ENCODE measurements at places on chromosomes 1 and 21. TPM values are rescaled to one million over a fixed set of nuclear protein-coding genes. Genes with fewer than 3 reads are reported as not detected.

DNA sequence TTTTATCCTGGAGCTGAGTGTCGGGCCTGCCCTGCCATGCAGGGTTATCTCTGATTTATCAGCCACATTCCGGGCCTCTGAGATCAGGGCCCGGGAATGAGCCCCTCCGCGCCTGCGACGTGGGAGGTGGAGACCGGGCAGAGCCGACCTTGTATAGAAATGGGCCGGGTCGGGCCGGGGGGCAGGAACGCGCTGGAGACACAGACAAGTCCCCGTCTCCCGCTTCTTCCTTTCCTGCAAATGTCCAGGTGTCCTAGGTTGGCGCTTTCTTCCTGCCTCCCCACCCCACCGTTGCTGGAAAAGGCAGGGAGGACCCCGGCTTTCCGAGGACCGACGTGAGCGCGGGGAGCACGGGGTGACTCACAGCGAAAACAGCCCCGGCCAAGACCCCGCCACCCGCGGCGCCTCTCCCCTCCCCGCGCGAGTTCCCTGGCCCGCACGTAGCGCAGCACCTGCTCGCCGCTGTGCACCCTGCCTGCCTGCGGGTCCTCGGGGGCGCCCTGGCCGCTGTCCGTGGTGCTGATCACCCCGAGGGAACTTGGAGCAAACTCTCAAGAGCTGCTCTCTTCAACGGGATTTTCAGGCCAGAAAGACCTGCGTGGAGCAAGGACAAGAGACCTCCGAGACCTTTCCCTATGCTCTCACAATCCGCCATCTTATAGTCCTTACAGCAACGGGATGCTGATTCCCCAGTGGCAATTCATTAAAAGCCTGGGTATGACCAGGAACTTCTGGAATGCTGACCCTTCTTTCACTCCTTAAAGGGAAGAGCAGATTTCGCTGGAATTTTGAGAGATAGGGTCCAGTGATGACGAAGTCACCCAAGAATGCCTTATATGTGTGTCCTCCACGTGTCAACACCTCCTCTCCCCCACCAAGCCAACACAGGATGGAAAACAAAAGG, 475 bp upstream of the NPPB start:
- DNase-seq = peak; percentile 79

GRCh38 chr1:204258213-204259115, 44.7 kb upstream of the GOLT1A start:
- peak; percentile 15 for DNase-seq

DNA sequence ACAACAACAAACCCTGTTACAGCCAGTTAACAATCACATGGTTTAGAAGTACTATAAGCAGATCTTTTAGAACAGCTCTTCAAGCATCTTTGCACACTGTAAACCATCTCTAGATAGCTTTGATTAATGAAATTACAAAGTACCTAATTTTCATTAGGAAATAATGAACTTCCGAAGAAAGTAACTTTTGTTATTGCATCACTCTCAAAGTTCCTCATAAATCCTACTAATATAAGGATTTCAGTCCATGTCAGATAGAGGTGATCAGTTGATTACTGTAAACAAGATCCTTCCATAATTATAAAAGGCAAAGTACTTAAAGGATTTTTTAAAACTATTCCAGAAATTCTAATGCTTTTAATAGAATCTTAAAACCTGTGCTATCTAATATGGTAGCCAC, 58.2 kb downstream of the FAF1 start:
- DNase-seq = no peak

Gene UQCRHL
- total RNA-seq = 1.8 TPM

Gene KIAA0040
- total RNA-seq = 64.1 TPM

DNA sequence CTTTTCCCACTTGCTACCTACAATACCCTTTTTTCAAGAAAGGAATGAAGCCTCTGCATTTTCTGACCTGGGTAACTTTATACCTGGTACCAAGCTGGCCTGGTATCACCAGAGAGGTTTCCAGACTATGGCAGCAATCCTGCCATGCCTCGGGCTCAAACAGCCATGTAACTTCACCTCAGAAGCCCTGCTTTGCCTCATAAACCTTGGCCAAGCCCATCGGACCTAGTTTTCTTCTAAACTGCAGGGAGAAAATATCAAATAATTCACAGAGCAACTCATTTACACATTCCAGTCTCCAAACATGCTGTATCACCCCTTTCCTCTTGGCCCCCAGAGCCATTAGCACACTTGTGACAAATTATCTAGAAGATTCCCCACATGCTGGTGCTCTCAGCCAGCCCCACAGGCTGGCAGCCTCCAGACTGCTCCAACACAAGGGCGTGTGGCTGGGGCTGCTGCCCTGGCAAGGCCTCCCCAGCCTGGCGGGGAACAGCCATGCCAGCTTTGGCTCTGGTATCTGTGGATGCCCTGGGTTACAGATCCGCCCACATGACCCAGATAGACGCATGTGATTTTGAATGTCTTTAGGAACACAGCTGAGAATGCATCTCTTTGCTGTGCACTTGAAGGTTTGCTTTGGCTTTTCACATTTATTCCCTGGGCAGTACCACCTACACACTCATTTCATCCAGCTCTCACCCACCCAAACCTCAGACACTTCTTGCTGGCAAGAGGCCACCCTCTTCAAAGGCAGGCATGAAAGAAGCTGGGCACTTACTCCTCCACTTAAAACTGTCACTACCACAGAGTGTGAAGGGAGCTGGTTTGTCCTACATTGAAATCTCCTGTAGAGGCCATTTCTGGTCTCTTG, 70.0 kb upstream of the BCAR3 start:
- DNase-seq = no peak

DNA sequence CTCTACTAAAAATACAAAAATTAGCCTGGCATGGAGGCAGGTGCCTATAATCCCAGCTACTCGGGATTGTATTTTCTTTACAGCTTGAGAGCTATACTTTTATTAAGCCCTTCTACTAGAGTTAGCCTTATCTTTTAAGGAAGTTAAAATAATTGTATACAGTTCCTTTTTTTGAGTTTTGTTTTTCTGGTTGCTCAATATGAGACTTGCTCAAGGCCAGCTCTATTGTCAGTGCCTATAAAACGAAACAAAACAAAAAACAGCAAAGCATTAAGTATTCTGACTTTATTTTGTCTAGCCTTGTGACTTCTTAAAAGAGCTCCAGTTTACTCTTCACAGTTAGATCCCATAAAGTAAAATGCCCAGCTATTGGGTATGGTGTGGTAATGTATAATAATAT, 17.2 kb downstream of the PKN2 start:
- DNase-seq = no peak

Gene ATP6V1G3
- total RNA-seq = not detected

DNA sequence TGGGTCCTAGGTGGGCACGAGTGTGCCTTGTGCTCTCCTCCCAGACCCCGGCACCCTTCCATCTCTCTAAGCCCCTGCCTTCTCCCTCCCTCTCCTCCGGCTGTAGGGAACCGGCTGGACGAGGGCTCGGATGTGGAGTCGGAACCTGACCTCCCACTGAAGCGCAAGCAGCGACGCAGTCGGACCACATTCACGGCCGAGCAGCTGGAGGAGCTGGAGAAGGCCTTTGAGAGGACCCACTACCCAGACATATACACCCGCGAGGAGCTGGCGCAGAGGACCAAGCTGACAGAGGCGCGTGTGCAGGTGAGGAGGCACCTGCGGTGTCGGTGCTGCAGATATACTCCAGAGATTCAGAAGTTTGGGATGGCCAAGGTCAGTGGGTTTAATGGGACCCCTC, 61.0 kb downstream of the PAX7 start:
- DNase-seq = no peak

Gene COL11A1
- not detected for total RNA-seq

DNA sequence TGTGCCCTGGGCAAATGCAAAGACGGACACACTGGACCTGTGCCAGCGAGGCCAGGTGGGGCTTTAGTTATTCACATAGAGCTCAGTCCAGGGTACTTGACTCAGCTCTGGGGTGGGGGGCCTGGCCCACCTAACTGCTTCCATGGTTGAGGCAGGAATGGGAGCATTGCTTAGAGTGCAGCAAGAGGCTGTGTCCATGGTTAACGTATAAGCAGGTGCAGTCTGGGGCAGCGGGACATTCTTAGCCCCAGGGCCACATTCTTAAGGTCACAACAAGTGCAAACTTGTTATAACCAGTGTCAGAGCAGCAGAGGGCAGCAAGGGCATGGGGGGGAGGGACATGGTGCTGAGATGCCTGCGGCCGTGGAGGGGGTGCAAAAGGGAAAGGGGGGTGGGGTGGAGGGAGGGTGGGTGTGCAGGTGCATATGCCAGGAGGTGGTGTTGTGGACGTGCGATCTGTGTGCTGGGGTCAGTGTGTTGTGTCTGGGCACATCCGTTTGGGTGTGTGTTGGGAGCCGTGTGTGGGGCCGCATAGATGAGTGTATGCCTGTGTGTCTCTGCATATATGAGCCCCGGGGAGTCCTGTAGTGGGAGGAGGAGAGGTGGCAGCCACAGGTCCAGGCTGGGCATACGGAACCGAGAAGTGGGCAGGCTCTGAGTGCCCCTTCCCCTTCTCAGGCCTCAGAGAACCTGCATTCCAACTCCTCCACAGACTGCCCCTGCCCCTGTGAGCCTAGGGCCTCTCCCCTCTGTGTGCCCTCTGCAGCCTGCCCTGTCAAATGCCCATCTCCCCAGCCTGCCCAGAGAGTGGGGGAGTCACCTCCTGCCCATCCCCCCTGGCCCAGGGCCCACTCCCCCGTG, 8.4 kb downstream of the KCNJ10 start:
- no peak for DNase-seq

DNA sequence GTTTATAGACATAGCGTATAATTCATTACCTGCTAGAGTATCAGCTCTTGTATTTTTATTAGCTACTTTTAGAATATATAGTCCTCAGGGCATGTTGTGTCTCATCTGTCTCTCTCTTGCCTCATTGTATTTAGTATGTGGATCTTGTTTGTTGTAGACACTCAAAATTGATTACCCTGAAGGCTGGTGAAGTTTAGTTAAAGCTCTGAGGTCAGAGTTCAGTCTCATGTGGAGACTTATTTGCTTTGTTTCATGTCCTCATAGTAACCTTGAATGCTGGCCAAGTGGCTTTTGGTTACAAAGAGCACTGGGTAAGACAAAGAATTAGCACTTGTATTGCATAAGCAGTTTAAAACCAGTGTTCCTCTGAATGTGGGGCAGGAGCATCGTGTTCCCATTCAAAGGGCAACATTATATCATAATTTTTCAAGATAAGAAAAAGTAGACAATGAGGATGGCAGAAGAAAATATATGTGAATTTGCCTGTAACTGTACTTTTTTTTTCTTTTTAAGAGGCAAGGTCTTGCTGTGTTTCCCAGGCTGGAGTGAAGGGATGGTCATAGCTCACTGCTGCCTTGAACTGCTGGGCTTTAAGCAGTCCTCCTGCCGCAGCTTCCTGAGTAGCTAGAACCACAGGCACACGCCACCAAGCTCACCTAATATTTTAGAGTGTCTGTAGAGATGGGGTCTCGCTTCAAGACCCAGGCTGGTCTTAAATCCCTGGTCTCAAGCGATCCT, 17.4 kb downstream of the CNST start:
- no peak for DNase-seq

Gene ZNF695
- total RNA-seq = 0.10 TPM

Gene AMY1B
- not detected for total RNA-seq

Gene SMCP
- total RNA-seq = not detected

Gene LCE3B
- total RNA-seq = not detected
